ENCODE measurements at places on chromosomes 4 and X.

- no peak for DNase-seq
Measured at GRCh38 chr4:57320849-57321248, 210.7 kb upstream of the IGFBP7 start.

DNA sequence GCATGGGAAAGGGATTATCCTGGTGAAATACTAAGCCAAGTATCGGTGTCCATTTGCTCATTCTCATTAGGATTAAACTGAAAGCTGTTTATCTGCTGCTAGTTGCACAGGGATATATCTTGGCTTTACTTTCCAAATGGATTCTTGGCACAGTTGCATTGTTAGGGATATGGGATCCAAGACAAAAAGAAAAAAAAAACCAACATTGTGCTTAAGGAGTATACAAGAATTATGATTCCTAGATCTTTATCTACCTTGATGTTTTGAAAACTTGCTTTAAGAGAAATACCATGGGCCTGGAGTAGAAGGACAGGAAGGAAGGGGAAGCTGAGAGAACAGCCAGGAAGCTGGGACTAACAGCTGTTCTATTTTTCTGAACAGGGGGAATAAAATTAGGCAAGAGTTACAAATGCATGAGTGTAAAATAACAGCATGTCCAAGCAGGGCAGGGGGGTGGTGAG, 107.6 kb downstream of the ATXN3L start:
- no peak for DNase-seq

- DNase-seq, result no peak
Measured at GRCh38 chr4:88144866-88145300, 13.6 kb downstream of the ABCG2 start.

DNA sequence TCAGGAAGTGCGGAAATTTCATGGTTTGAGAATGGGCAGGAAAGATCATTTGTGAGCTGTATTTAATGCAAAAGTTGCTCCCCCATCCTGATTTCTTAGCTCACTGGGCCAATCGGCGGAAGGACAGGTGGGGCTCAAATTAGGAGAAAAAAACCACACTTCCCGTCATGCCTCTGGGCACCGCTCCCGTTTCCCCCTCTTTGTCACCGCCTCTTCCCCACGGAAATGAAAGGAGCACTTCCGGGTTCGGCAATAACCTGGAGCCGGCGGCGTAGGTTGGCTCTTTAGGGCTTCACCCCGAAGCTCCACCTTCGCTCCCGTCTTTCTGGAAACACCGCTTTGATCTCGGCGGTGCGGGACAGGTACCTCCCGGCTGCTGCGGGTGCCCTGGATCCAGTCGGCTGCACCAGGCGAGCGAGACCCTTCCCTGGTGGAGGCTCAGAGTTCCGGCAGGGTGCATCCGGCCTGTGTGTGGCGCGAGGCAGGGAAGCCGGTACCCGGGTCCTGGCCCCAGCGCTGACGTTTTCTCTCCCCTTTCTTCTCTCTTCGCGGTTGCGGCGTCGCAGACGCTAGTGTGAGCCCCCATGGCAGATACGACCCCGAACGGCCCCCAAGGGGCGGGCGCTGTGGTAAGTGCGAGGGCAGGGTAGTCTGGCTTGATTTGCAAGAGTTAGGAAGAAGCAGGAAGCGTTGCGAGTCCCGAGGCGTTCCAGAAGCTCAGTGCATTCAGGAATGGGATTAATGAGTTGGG, at the start of gene TMEM33:
TSS of gene TMEM33 (plus strand) at position 529 of the 751 bp plus-strand sequence. CDS start at position 585, 56 bp downstream.
- peak; percentile 82 for DNase-seq

GRCh38 chr4:121582296-121582695, 114.5 kb downstream of the ANXA5 start:
- no peak for DNase-seq

Measured in activated CD4-positive, alpha-beta T cell treated with anti-CD3 and anti-CD28 coated beads, Interleukin-2, amount 50 U/mL, for 24 hours (primary cell).